ENCODE measurements at places on chromosomes 3 and 15. TPM values are rescaled to one million over a fixed set of nuclear protein-coding genes. Genes with fewer than 3 reads are reported as not detected.
A peak's percentile ranks its signal among the peaks of the same experiment; 100 is the strongest.

DNA sequence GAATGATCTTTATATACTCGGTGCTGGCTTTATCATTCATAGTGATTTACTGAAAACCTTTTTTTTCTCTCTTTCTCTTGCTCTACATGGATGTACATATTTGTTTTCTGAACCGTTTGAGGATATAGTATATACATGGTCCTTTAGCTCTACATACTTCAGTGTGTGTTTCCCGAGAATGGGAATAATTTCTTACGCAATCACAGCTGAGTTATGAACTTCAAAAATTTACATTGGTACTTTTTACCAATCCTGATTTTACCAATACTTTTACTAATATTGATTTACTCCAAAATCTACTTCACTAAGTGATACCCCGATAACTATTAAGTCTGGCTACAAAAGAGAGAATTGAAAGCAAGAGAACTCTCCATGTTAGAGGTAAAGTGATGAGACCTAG is 294.3 kb upstream of the ICE2 start:
- no peak for DNase-seq

DNA sequence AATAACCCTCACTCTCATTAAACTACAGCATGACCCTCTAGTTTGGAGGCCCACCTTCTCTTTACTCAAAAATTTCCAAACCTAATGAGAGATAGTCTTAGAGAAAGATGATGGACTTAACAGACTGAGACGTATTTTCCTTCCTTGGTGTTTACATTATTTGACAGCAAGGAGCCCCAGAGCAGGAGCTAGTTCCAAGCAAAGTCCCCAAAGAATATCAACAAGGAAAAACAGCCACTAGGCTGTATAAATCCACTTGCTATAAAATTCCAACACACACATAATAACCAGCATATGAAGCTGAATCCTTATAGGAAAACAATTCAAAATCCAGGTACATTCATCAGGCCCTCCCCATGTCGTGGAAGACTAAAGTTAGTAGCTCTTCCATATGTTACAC is 660.0 kb downstream of the FHIT start:
- no peak for DNase-seq

DNA sequence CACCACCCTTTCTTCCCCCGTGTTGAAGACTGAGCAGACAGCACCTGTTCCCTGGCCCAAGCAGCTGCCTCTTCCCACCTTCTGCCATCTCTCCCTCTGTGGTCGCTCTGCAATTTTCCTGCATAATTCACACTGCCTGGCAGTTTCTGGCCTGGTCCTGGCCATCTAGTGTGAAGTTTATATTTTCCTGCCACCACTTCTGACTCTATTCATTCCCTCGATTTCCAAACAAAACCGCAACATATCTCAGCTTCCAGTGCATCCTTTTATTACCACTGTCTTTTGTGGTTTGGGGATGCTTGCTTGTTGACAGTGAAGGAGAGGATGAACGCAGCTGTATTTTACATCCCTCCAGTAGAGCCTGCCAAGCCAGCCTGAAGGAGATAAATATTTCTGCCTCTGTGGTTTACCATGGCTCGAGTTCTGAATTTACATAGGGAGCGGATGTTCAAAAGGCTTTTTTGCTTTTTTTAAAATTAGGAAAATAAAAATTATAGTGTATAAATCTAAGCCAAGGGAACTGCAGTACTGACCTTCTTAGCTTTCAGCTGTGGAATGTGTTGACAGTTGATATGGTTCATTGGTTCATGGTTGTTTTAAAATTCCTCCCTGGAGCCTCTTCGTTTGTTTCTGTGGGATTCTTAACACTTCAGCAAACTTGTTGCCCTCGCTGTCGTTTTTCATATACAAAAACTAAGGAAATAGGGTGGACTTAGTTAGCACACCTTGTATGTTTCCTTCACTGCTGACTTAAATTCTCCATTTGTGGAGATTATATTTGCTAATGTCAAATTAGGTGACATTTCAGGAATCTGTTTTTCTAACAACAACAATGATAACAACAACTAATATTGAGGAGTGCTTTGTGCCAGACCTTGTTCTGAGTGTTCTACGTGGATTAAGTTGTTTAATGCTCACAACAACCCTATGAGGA is 250.5 kb downstream of the ADAMTSL3 start:
- no peak for DNase-seq

DNA sequence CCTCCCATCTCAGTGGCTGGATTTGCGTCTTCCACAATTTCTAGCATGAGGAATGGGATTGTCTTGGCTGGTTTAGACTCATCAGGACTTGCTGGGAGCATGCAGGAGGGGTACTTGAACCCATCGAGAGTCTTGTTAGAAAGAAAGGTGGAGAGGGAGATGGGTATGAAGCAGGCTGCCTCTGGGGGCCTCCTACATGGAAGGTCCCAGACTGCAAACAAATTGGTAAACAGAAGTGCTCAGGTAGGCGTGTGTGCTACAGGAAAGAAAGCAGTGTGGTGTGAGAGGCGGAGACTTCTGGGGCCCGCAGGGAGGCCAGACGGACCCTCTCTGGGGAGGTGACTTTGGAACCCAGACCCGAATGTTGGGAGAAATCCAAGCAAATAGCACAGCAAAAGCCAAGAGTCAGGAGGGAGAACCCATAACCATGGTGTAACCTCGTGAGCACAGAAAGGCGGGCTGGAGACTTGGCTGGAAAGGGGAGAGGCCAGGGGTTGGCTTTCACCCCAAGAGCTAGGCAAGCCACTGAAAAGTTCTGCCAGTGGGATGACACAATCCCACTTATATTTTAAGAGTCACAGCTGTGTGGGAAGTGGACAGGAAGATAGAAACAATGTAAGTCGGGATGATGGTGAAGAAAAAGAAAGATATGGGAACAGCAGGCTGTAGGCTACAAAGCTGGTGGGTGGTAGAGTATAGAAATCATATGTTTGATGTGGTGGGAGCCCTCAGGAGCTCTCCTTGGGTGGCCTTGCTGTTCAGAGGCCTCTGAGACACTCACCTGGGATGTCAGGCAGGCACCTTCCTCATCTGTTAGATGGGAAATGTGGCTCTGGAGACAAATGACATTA is 130.1 kb upstream of the PRR20G start:
- no peak for DNase-seq

DNA sequence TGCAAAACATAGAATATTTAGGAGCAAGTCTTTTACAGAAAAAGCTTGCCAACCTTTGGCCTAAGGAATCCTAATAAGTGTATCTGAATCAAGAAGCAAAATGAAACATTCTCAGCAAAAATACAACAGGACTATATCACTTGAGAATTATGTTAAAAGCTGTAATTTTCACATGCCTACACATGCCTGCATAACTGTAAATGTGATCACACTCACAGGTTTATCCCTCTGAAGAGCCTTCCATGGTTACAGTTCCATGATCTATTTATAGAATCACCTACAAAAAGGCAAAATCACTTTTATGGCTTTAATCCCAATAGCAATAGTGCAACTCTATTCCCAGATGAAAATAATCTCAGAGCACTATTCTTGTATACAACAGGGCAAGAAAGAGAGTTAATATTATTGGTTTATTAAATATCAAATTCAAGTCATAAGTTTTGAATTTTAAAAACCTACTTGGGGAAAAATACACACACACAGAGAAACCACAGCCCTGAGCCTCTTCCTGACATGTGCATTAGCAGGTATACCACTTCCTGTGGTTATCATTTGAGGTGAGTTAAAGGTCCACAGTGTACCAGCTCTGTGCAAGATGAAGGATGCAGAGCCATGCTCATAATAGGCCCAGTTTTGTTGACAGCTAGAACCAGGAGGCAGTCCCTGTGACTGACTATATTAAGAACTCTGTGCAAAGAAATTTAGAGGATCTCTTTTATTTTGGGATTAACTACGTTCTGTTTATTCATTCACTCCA is 252.5 kb upstream of the TGFBR2 start:
- DNase-seq, result peak; percentile 85

GRCh38 chr3:31106912-31107311 is 212.5 kb upstream of the GADL1 start:
- peak; percentile 57 for DNase-seq

DNA sequence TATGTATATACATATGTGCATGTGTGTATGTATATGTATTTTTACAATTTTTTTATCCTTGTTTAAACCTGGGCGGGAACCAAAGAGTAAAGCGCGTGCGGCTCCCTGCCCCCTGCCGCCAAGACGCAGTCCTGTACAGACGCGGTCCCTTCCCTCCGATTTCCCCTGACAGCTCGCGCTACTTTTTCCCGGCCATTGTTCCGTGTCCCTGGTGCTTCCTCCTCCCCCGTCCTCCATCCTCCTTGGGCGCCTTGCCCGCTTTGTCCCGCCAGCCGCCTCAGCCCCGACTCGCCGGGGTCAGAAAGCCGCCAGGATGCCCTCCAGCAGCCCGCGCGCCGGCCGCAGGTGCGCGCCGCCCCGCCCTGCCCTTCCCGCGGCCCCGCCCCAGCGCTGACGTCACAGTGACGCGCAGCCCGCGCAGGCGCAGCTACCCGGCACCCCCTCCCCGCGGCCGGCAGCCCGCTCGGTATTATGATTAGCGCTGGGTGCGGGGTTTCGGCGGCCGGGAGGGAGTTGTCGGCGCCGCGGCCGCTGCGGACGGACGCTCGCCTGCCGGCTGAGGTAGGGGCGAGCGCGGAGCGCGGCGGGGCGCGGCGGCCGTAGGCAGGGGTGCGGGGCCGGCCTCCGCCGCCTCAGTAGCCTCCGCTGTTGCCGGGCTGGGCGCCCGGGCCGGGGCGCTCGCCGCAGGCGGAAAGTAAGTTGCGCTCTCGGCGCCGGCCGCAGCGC is at the start of gene SNRK:
Gene SNRK, plus strand, starts transcription at position 426 of the 726 bp plus-strand sequence. CDS start 16,664 bp downstream, outside the sequence.
- peak; percentile 45 for DNase-seq

GRCh38 chr3:194296454-194297263 is 54.5 kb downstream of the CPN2 start:
- DNase-seq, result peak; percentile 93

The SOX14 gene
- total RNA-seq, result not detected

The C3orf22 gene
- not detected for total RNA-seq

The UACA gene
- total RNA-seq, result 18.2 TPM

The MYO5C gene
- total RNA-seq, result 17.8 TPM

The MKRN2OS gene
- total RNA-seq, result 2.1 TPM

The ADIPOQ gene
- total RNA-seq, result not detected
